NCI-H1436 treated with DMSO at 0.1 percent for 48 hours (cell line): ENCODE measurements at places on chromosomes 3 and 15.

GRCh38 chr3:32450426-32450825, 52.2 kb downstream of the CMTM6 start:
- DNase-seq = no peak

DNA sequence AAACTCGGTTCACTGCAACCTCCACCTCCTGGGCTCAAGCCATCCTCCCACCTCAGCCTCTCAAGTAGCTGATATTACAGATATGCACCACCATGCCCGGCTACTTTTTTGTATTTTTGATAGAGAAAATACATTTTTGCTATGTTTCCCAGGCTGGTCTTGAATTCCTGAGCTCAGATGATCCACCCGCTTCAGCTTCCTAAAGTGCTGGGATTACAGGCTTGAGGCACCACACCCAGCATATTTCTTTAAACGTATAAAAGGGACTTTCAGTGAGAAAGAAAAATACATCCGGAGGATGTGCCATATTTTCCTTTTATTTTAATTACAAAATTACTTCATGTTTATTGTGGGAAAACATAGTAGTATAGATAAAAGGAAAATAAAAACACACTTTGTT, 55.2 kb downstream of the RPL39L start:
- no peak for DNase-seq

DNA sequence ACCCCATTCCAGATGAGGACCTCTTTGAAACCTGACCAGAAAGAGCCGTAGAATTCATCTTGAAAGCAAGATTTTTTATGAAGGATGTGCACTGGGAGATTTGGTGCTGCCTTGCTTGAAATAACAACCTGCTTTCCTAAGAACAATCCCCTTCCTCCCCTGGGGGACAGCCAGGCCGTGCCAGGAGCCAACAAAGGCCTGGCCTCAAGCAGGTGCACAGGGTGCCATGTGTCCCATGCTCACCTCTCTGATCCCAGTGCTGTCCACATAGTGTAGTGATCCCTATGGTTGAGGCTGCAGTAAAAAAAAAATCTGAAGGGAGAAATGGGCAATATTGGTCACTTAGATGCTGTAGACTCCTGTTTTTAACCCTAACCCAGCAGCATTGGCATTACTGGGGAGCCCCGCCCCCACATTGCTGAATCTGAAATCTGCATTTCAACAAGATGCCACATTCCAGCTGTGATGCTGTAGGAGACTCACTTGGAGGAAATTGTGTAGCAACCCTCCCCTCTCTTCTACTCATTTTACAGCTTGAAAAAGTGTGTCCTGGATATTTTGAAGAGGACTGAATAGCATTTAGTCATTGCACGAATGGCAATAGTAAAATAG, 171.2 kb downstream of the APBA2 start:
- no peak for DNase-seq

DNA sequence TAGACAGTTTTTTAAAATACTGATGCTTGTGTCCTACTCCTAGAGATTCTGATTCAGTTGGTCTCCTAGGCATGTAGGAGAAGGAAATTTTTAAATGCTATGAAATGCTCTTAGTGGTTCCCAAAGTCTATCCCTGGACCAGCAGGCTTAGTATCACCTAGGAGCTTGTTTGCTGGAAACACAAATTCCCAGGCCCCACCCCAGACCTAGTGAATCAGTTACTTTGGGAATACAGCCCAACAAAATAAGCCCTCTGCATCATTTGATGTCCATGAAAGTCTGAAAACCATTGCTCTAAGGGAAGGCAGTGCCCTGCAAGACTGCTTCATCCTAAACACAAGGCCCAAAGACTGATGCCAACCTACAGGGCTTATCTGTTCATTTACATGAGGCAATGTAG, 36.3 kb downstream of the CCNL1 start:
- no peak for DNase-seq

- no peak for DNase-seq
Measured at GRCh38 chr3:16392065-16392464, 121.4 kb downstream of the RFTN1 start.

DNA sequence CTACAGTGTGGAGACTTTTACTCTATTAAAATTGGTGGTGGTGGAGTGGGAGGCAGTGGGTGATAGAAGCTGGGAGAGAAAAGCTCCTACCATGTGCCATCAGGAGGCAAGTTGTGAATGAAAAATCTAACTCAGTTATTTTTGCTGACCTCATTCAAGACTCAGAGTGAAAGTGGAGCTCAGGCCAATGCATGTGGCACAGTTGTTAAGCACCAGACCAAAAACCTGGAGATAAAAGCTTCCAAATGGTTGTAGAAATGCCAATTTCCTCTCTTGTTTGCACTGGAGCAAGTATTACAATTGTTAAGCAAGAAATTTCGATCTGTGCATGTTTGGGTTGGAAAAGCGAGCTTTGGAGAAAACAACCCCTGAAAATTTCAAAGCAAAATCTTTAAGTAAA, 81.5 kb upstream of the PRICKLE2 start:
- no peak for DNase-seq

- no peak for DNase-seq
Measured at GRCh38 chr3:33403756-33404155, 36.4 kb downstream of the UBP1 start.

GRCh38 chr15:89356634-89357298, 22.1 kb upstream of the POLG start:
- DNase-seq = no peak

DNA sequence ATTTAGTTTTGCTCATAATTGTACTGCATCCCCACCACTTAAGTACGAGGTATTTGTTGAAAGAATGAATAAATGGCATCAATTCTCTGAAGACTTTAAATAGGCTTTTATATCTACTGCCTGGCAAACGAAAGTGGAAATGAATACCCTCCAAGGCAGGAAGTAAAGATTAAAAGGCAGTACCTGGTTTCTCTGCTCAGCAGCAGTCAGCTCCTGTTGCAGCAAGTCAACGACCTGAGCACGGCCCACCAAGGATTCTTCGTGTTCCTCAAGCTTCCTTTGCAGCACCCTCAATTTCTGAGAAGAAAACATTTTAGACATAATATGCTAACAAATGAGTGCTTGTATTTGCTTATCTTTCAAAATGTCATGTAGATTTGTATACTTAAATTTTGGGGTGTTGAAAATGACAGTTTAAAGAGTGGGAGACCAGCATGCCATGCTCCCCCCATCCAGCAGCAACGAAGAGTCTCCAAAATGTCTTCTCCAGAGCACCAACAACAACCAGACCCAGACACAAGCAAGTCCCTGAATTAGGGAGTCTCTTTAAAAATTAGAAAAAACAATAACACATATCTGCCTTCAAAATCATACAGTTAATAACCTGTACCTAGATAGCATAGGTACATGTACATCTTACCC, 31.2 kb downstream of the GOLGB1 start:
- no peak for DNase-seq

DNA sequence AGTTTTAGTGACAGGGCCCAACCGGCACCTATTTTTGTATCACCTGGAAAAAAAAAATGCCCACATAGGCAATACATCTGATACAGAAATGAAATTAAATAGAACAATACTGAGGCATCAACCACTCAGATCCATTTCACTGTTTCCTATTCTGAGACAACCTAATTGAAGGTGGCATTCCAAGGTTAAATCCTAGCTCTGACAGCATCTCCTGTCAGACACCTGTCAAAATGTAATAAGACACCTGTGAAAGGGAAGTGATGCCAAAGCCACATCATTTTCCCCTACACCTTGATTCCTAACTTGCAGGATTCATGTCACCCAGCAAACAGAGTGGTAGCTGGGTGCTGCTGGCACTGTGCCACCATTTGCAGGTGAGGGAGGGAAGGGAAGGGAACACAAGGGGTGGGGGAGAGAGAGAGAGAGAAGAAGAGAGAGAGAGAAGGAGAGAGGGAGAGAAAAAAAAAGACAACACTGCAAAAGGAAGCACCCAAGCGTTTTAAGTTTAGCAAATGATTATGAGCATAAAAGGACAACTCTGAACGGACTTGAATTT, 1044.6 kb upstream of the CFAP20DC start:
- no peak for DNase-seq

DNA sequence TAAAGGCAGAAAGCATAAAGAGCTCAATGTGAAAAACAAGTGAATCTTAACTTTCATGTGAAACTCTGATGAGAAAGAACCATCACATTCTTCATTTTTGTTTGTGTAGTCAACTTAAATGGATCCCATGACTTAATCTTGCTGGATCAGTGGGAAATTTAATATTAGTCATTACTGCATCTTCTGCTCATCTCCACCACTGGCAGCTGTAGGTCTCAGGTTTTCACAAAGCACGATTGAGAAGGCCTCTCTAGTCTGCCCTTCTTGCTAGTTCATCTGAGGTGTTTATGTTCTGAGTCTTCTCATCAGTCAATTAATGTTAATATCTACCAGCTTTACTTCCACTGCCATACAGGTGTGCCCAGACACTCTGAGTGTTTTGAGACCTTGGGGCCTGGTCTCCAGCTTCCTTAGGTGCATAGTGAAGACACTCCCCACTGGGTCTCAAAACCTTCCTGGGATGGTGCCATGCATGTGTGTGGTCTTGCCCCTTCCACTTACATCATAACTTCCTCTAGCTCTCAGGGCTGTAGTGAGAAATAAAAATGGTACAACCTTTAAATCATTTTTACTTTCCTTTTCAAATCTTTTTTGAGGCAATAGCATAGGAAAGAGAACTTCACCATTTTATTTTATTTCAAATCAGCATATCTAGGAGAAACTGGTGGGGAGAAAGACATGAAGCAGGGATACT, 421.6 kb upstream of the CBLB start:
- DNase-seq = no peak

DNA sequence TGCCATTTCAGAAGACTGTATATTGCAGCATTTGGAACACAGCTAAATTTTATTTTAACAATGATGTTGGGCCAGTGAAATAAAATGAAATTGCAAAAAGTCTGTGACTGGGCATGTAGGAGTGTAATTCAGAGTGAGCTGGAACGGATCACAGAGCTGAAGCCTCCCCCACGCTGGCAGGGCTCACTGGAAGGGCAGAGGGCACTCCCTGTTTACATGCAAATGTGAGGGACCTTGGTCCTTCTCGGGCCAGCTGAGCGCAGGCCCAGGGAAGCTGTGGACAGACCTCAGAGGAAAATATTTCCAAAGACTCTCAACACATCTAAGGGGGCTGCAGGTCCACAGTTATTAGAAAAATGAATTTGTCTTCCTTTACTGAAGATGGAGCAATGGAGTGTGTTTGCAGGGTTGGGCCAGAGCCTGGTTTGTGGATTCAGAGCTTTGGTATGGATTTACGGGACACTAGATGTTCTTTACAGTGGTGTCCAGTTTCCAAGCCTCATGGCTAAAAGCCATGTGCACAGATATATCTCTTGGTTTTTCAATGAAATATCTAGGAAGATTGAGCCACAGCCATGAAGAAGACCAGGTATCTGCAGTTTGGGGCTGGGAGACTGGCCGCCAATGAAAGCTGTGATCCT, 32.0 kb downstream of the TRPM1 start:
- DNase-seq = no peak

- DNase-seq = no peak
Measured at GRCh38 chr3:155979746-155980145, 109.3 kb downstream of the GMPS start.
